ENCODE measurements at places on chromosomes 5 and 9. TPM values are rescaled to one million over a fixed set of nuclear protein-coding genes. Genes with fewer than 3 reads are reported as not detected.

SLC27A6 gene
- under 0.01 TPM for total RNA-seq

PCDHA10 gene
- total RNA-seq, result under 0.01 TPM

CCDC152 gene
- total RNA-seq, result 0.90 TPM

PCDHA9 gene
- total RNA-seq, result under 0.01 TPM

INSL4 gene
- total RNA-seq, result not detected

SH3RF2 gene
- total RNA-seq, result 1.1 TPM

ARL14EPL gene
- not detected for total RNA-seq

GADD45G gene
- not detected for total RNA-seq

DNA sequence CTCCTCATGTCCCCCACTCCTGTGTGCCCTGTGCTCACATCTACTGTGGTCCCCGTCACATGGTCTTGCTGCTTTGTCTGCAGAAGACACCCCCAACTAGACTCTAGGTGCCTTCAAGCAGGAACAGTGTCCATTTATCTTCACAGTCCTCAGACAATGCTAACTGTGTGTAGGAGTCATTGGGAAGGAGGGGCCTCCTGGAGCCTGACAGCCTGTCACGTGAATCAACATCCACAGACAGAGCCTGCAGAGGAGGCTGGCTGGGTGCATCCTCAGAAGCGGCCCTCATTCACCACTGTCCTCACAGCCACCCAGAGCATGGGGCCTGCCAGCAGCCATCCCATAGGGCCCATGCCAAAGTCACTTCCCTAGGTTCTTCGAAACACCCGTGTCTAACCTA is 98.7 kb downstream of the MED10 start:
- no peak for DNase-seq

- no peak for DNase-seq
Observed at GRCh38 chr5:149521739-149522685, 29.2 kb downstream of the CSNK1A1 start.

GRCh38 chr9:71895955-71896354 is 15.0 kb downstream of the ABHD17B start:
- DNase-seq, result no peak

GRCh38 chr9:134633362-134634142 is 8.1 kb upstream of the COL5A1 start:
- no peak for DNase-seq

DNA sequence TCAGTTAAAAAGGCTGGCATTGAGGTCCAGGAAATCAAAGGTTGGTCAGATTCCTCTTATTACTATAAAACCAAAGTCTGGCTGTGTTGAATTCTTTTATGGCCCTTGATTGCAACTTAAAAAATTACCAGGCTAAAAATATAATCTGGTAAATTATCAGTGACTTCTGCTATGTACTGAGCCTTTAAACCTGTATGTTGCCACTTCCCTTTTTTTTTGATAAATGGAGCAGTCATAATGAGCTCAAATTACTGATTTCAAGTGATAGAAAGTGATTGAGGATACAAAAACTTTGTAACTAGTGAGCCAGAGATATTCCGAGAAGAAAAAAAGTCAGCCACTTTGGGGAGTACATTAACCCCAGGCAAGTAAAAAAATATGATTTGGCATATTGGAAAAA is 100.1 kb downstream of the GIN1 start:
- no peak for DNase-seq

- DNase-seq, result no peak
Observed at GRCh38 chr9:7901621-7902020, 102.0 kb upstream of the DMAC1 start.

DNA sequence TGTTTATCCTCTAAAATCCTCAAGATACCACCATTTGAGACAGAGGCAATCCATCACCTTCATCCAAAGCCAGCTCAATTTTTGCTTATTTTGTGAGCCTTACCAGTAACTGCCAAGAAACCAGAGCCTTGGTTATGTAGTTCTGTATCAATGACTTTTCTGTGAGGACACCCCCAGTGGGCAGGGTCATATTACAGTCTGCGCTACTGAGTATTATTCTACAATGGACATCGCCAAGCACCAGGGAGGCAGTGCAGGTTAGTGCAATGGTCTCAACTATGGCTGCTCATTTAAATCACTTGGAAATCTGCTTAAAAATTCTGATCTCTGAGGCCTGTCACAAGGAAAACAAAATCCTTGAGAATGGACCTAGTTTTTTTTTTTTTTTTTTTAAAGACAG is 90.5 kb upstream of the NIPAL4 start:
- no peak for DNase-seq

- DNase-seq, result no peak
Observed at GRCh38 chr9:81460693-81461092, 228.7 kb downstream of the TLE1 start.

- peak; percentile 77 for DNase-seq
Observed at GRCh38 chr9:110579034-110579861, at the start of gene SVEP1. SVEP1 (minus strand) TSS chr9:110579741; CDS start chr9:110579543, 198 bp downstream.

DNA sequence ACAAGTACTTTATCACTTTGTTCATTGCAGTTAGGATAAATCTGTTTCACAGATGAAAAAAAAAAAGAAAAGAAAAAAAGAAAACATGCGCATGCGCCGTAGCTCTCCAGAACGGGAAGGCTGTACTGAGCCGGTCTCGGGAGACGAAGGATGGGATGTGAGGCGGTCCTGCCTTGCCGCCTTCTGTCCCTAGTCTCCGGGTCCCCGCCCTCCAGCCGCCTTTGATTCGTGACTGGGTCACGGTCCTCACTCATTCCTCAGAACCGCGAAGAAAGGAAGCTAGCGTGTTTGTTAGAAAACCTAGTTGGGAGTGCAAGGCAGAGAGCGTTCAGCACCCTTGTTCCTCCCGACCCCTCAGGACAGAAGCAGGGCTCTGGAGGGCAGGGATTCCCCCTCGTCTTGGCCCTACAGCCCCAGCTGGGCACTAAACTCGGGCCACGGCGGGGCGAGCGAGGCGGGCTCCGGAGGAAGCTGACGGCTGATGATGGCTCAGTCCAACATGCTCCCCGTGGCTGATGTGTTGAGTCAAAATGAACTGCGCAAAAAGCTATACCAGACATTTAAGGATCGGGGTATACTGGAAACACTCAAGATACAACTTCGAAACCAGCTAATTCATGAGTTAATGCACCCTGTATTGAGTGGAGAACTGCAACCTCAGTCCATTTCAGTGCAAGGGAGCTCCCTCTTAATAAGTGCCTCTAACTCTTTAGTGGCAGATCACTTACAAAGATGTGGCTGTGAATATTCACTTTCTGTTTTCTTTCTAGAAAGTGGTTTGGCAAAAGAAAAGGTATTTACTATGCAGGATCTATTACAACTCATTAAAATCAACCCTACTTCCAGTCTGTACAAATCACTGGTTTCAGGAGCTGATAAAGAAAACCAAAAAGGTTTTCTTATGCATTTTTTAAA is 40.0 kb downstream of the CPLANE1 start:
- peak; percentile 25 for DNase-seq

- no peak for DNase-seq
Observed at GRCh38 chr5:66443462-66444130, 152.6 kb upstream of the MAST4 start.

GRCh38 chr5:28296254-28297013 is 1258.0 kb upstream of the CDH9 start:
- no peak for DNase-seq

DNA sequence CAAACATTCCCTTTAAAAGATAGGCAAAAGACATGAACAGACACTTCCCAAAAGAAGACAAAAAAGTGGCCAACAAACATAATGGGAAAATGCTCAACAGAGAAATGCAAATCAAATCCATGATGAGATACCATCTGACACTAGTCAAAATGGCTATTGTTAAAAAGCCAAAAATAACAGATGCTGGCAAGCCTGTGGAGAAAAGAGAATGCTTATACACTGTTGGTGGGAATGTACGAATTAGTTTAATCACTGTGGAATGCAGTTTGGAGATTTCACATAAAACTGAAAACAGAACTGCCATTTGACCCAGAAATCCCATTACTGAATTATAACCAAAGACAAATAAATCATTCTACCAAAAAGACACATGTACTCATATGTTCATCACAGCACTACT is 58.3 kb upstream of the WDR41 start:
- DNase-seq, result no peak

DNA sequence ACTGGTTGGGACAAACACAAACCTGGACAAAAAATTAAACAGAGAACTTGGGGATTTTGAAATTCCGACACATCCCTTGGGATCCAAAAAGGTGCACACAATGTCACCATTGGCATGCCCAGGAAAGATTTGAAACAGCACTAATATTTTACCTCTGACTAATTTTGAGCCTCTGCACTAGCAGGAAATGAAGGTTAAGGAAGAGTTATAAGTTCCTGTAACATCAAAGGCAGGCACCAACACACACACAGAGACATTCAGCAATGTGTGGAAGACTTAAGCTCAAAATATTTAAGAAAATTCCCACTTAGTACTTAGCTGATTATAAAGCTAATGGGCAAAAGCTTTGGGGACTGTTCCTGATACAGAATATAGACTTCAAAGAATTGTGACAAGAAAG is 247.0 kb downstream of the CDH9 start:
- no peak for DNase-seq

DNA sequence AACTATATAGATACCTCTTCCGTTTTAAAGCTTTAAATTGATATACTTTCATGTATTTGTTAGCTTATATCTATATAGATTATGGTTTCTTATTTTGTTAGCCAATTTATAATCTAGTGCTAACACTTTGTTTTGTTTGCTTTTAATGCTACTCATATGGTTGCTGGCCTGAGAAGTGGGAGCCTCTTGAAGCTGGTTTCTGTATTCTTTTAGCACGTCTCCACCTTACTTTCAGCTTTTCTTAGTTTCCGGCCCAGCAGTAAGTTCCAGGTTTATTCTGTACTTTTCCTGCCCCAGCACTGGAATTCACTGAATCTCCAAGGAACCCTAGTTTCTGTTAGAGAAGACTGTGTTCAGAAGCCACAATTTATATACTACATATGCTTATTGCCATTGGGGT is 458.9 kb downstream of the PRR16 start:
- no peak for DNase-seq

GRCh38 chr9:35070823-35071813 is 1.3 kb downstream of the VCP start:
- DNase-seq, result peak; percentile 46
